AG20443 (cell line): ENCODE measurements at places on chromosomes 6 and 20.

DNA sequence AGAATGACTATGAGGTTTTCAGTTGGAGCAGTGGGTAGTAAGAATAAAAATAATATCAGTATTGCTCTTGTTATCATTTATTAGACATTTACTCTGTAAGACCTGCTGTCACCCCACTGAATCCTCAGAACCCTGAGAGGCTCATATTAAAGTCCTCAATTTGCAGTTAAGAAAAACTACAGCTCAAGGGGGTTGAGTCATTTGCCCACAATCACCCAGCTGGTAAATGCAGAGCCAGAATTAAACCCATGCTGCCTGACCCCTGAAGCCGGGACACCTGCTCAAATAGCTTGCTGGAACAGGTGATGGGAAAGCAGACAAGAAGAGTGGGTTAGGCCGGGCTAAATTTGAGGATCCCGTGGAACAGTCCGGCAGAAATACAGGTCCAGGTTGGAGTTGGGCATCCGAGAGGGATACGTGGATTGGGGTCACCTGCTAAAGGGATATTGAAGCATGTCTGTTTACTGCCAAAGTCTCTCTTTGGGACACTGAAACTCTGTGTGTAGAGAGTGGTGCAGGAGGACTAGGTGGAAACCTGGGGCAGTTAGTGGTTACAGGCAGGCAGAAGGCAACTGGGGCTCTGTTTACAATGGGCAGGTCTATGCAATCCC, 344.1 kb downstream of the CDC5L start:
- no peak for DNase-seq

DNA sequence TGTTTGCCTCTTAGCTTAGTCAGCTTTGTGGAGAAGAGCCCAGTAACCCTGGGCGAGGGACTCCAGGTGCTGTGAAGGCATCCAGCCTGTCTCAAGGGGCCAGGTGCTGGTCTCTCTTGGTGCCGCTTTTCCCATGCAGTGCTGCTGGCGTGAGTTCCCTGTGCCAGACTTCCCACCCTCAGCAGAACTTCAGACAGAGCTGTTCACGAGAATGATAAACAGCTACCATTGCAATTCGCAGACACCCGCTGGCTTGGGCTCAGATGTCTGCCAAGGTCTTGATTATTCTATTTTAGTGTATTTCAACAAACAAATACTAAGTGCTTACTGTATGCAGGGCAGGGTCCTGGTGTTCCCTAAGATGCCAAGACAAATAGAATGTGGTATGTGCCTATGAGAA, 57.7 kb downstream of the RNF217 start:
- DNase-seq = no peak

- DNase-seq = peak; percentile 47
Observed at GRCh38 chr6:25010902-25011625, 75.3 kb upstream of the RIPOR2 start.

DNA sequence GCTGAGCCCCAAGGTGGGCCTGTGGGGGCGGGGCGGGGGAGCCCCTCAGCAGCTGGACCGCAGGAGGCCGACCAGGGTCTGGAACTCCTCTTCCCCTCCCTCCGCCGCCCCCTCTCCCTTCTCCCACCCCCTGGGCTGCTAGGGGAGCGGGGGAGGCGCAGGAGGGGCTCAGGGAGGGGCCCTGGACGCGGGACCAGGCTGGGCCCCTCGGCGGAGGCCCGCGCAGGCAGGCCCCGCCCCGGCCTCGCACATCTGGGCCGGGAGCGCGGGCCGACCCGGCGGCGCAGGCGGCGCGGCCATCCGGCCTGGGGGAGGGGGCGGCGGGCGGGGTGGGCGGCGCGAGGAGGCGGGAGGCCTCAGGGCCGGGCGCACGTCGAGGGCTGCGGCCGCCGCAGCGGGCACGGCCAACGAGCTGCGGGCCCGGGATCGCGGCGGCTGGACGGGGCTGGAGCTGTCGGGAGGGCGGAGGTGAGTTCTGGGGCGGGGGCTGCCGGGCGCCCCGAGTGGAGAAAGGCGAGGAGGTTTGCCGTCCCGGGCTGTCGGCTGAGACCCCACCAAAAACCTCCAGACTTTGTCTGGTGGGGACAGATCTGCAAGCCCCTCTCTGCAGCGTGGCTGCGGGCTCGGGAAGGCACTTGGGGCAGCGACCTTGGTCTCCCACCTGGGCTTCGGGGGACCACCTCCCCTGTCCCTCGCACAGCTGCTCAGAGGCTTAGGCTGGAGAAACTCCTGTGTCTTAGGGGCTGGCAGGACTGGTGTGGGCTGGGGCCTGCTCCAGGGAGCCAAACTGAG, at the start of gene HSPA12B:
Gene HSPA12B, plus strand, starts transcription at position 359 of the 792 bp plus-strand sequence. CDS start 5,990 bp downstream, outside the sequence.
- DNase-seq = peak; percentile 66
